D721Med (cell line): ENCODE measurements at places on chromosomes 3 and 15.

DNA sequence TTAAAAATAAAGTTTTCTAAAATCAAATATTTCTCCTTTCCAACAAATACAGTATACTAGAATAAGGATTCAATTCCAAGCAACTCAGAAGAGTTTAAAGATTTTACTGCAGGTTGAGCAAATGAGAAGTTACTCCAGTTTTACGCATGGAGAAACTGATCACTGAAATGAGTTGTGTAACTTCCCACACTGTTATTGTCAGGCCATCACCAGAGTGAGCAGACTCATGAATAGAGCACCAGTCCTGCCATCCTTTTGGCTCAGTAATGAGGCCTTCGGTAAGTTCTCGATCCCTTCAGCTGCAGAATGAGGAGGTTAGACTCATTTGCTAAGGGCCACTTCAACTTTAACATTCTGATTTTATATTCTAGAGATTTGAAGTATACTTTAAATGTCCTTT, 48.1 kb downstream of the OSBPL10 start:
- no peak for DNase-seq

DNA sequence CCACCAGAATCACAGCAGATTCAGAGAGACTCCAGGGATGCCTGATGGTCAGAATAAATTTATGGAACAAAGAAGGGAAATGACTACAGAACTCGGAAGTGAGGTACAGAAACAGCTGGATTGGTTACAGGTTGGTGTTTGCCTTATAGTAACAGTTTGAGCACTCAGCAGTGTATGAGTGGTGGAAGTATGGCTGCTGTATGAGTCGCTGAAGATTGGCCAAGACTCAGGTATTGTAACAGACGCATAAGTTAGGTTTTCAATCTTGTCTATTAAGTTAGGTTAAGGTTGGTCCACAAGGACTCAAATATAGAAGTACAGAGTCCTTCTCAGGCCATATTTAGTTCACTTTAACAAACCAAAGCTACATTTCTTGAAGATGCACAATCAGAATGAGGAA, 33.1 kb downstream of the ATP13A5 start:
- no peak for DNase-seq

DNA sequence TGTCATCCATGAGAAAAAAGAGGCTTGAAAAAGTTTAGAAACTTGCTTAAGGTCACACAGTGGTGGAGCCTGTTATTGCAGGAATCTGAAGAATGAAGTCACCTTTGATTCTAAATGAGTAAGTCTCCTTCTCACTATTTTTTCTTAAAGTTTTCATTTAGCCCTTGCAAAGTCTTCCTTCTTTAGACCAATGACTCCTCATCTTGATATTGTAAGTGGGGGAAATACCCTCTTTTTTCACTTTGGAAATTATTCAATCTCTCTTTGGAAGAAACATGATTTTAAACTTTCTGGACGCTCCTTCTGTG, 787 bp upstream of the SLMAP start:
- no peak for DNase-seq

GRCh38 chr3:50410608-50411139, 51.4 kb upstream of the TMEM115 start:
- DNase-seq: no peak

DNA sequence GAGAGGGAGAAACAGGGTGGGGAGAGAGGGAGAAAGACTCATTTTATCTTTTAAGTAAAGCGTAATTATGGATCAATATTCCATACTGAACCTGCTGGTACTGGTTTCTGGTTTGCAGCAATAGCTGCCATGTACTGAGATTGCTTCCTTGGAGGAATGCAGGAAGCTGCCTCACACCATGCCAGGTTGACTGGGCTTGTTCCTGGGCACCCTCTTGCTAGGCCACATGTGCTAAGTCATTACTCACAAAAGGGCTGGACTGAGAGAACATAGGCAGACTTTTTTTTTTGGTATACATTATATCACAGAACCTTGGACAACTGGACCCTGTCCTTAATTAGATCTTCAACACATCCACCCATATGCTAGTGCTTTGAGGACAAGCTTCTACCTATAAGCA, 193.4 kb downstream of the ZNF621 start:
- DNase-seq: no peak

DNA sequence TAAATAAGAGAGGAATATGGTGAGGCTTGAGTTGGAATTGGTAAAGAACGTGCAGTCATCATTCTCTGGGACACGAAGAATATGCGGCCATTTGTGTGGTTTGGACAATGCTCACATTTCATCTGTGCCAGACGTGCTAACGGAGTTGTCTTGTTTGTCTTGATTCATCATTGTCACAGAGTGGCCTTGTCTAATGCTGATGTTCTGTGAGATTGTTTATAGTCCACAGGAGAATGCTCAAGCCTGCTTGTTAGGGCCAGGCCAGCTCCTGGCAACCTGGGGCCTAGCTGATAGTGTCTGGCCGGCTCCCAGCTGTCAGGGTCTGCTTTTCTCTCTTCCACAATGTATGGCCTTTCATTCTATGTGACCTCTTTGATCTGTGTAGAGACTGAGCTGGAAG, 384.7 kb downstream of the EDEM1 start:
- no peak for DNase-seq

DNA sequence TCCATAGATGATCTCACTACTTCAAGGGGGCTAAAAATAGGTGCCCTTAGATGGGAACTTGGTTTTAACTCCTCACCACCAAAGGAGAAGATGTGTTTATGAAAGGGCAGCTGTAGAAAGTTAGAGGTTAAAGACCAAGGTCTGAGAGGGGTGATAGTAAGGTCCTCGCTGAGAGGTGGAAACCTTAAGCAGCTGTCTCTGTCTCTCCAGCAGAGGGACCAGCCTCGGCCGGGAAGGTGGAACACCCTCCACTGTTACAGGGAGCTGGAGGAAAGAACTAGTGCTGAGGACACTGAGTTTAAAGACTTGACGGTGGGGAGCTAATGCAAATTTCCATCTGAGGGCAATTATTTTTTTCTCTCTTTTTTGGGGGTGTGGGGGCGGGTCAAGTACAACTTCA, 8.9 kb upstream of the RLBP1 start:
- DNase-seq: no peak

DNA sequence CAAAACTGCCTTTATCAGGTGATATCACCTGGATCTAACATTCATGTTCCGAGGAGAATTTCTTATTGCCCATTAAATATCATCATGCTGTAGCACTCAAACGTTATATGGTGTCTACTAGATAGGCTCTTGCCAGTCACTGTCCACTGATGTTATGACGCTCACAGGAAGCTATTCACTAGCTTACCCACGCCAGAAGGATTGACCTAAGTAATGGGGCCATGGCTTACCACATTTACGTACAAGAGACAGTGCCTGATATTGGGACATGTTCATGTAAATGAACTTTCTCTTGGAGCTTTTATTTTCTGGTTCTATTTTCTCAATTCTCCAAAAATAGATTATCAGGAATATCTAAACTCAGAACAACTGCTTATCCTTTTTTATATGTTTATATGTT, 91.7 kb upstream of the NAALADL2 start:
- DNase-seq: no peak

GRCh38 chr3:117526470-117527079, 817.0 kb downstream of the TUSC7 start:
- no peak for DNase-seq
